ENCODE measurements at places on chromosomes 1 and 21.
A peak's percentile ranks its signal among the peaks of the same experiment; 100 is the strongest.

DNA sequence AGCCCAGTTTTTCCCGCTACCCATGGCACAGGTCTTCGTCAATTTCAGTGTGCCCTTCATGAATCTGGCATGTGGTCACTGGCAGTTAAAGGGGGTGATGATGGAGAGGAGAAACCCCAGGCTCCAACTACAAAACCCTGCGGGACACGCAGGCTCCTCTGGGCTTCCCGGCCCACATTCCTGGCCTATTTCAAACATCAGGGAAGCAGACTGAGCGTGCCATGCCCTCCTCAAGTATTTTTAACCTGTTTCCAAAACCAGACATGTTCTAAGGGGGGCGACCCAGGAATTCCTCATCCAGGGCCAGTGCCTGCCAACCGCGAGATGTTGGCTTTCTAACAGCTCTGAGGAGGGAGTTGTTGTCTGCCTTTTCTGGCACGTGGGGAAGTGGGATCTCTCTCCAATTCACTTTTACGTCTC is 85.1 kb downstream of the CAPZB start:
- H3K36me3 ChIP-seq = peaks cover 31% of the 10 kb centered on the region
- DNase-seq = no peak
- H3K4me3 ChIP-seq = no peak overlapping the region
- no peaks in the 10 kb centered on the region for H3K27me3 ChIP-seq
- peaks cover 29% of the 10 kb centered on the region for H3K4me1 ChIP-seq

GRCh38 chr1:918353-918752 is 5.4 kb upstream of the SAMD11 start:
- H3K4me1 ChIP-seq = peaks cover 3% of the 10 kb centered on the region
- no peak for DNase-seq
- no peak overlapping the region for H3K27ac ChIP-seq

GRCh38 chr21:31450980-31451379 is 106.9 kb upstream of the TIAM1 start:
- peaks cover 13% of the 10 kb centered on the region for H3K27me3 ChIP-seq
- DNase-seq = no peak
- no peaks in the 10 kb centered on the region for H3K36me3 ChIP-seq
- H3K27ac ChIP-seq = no peak overlapping the region
- no peak overlapping the region for H3K4me3 ChIP-seq
- H3K4me1 ChIP-seq = peaks cover 19% of the 10 kb centered on the region

GRCh38 chr1:224846119-224846907 is 83.2 kb upstream of the DNAH14 start:
- H3K4me1 ChIP-seq = no peaks in the 10 kb centered on the region
- H3K36me3 ChIP-seq = no peaks in the 10 kb centered on the region
- H3K27ac ChIP-seq = no peak overlapping the region

- peaks cover 10% of the 10 kb centered on the region for H3K36me3 ChIP-seq
- H3K27ac ChIP-seq = no peak overlapping the region
- peaks cover 2% of the 10 kb centered on the region for H3K4me1 ChIP-seq
- no peaks in the 10 kb centered on the region for H3K27me3 ChIP-seq
Measured at GRCh38 chr1:34976384-34977209, 8.6 kb downstream of the TMEM35B start.

GRCh38 chr1:39104158-39105060 is 78.3 kb downstream of the NDUFS5 start:
- no peak for DNase-seq
- no peak overlapping the region for H3K27ac ChIP-seq
- peaks cover 25% of the 10 kb centered on the region for H3K4me1 ChIP-seq
- peak overlapping the region; percentile 37 for H3K4me3 ChIP-seq
- H3K27me3 ChIP-seq = peaks cover 13% of the 10 kb centered on the region
- H3K36me3 ChIP-seq = no peaks in the 10 kb centered on the region

GRCh38 chr1:195714248-195714647 is 894.0 kb downstream of the KCNT2 start:
- H3K27ac ChIP-seq = no peak overlapping the region
- H3K27me3 ChIP-seq = no peaks in the 10 kb centered on the region
- no peaks in the 10 kb centered on the region for H3K36me3 ChIP-seq
- no peaks in the 10 kb centered on the region for H3K4me1 ChIP-seq

DNA sequence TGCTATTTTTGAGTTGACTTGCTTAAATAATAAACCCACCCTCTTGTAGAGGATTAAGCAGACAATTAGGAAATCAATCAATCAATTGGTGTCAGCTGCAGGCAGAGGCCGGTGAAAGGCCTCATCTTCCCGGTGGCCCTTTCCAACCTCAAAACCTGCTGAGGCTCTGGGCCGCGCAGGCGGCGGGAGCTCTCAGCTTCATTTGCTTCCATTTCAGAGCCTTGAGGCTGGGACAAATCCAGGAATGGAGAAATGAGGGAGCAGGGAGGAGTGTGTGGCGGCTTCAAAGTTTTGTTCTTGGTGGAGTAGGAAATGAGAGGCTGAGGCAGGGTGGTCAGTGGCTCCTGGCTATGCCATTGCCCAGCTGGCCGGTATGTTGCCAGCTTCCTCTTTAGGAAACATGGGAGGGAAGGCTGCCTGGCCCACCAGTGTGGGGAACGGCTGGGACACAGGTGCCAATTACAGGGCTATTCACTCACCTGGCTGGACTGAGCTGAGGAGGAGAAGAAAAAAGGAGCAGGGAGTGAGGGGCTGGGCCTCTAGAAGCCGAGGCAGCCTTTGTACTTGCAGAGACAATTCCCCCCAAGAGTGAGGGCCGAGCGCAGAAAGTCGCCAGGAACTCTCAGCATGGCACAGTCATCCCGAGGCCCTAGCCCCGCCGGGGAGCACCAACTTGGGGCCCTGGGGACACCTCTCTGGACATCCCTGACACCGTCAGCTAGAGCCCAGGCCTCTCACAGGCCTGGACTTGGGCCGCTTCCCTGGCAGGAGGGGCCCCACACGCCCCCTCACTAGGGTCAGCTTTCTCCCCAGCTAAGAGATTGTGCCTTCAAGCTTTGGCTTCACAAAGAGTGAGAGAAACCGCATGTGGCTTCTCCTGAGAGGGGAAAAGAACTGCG is 4.4 kb downstream of the POU3F1 start:
- no peak for DNase-seq
- H3K4me3 ChIP-seq = no peak overlapping the region
- peaks cover 31% of the 10 kb centered on the region for H3K27me3 ChIP-seq
- no peaks in the 10 kb centered on the region for H3K36me3 ChIP-seq
- H3K27ac ChIP-seq = no peak overlapping the region

- no peaks in the 10 kb centered on the region for H3K4me1 ChIP-seq
- H3K36me3 ChIP-seq = no peaks in the 10 kb centered on the region
- H3K27me3 ChIP-seq = no peaks in the 10 kb centered on the region
- DNase-seq = no peak
- H3K4me3 ChIP-seq = no peak overlapping the region
Measured at GRCh38 chr1:117836069-117836468, 93.4 kb downstream of the GDAP2 start.

GRCh38 chr1:50970509-50970887 is 453 bp downstream of the CDKN2C start:
- no peak for DNase-seq
- H3K27me3 ChIP-seq = peaks cover 24% of the 10 kb centered on the region
- peaks cover 41% of the 10 kb centered on the region for H3K36me3 ChIP-seq
- peak overlapping the region; percentile 93 for H3K4me3 ChIP-seq
- H3K4me1 ChIP-seq = peaks cover 28% of the 10 kb centered on the region
- peak overlapping the region; percentile 79 for H3K27ac ChIP-seq

GRCh38 chr1:18144062-18144461 is 36.5 kb downstream of the IGSF21 start:
- no peaks in the 10 kb centered on the region for H3K27me3 ChIP-seq
- no peak overlapping the region for H3K4me3 ChIP-seq
- no peaks in the 10 kb centered on the region for H3K36me3 ChIP-seq
- DNase-seq = no peak

DNA sequence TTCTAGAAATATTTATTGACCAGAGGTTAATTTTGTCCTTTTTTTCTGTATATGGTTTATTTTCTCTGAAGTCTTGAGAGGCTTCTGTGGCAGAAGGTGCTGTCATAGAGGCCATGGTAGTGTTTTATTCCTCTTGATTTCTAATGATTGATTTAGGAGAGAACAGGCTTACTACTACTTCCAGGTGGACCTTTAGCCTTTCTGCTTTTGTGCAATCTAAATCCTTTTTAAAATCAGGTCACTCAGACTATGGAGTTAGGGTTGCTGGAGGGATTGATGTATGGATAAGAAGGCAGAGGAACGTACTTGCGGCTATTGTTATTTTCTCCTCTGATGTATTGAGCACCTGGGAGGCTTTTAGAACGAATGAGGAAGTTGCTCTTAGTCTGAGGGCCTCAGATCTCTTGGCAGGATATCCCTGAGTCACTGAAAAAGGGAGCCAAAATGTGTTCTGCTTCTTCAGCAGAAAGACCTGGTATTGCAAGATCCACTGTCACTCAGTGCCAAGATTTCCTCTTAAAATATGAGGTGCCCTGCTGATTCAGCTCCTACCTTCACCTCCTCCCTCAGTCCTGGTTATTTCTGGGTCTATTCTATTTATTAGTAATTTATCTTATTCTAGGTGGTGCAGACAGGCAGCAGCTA is 277.4 kb downstream of the ZNF648 start:
- H3K4me3 ChIP-seq = no peak overlapping the region
- H3K4me1 ChIP-seq = no peaks in the 10 kb centered on the region
- H3K27me3 ChIP-seq = peaks cover 4% of the 10 kb centered on the region
- no peaks in the 10 kb centered on the region for H3K36me3 ChIP-seq
- DNase-seq = no peak

DNA sequence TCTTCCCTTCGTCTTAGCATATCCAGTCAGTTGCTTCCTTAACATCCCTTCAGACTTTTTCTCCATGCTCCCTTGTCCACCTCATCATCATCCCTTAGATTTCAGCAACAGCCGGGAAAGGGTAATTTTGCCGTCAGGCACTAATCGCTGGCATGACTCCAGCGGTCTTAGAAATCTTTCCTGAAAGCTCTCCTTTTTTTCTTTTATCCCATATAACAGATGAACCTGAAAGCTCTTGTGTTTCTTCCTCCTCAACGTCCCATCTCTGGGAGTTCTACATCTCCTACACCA is 10.4 kb upstream of the BOLA1 start:
- no peaks in the 10 kb centered on the region for H3K36me3 ChIP-seq
- H3K27ac ChIP-seq = no peak overlapping the region
- peaks cover 6% of the 10 kb centered on the region for H3K4me1 ChIP-seq
- no peaks in the 10 kb centered on the region for H3K27me3 ChIP-seq
- no peak overlapping the region for H3K4me3 ChIP-seq

- peaks cover 12% of the 10 kb centered on the region for H3K27me3 ChIP-seq
- peaks cover 5% of the 10 kb centered on the region for H3K4me1 ChIP-seq
- H3K36me3 ChIP-seq = no peaks in the 10 kb centered on the region
Measured at GRCh38 chr1:182236651-182237077, 154.9 kb downstream of the GLUL start.

GRCh38 chr1:246533371-246533905 is 26.4 kb upstream of the SMYD3 start:
- no peaks in the 10 kb centered on the region for H3K36me3 ChIP-seq
- H3K27me3 ChIP-seq = no peaks in the 10 kb centered on the region
- DNase-seq = no peak

DNA sequence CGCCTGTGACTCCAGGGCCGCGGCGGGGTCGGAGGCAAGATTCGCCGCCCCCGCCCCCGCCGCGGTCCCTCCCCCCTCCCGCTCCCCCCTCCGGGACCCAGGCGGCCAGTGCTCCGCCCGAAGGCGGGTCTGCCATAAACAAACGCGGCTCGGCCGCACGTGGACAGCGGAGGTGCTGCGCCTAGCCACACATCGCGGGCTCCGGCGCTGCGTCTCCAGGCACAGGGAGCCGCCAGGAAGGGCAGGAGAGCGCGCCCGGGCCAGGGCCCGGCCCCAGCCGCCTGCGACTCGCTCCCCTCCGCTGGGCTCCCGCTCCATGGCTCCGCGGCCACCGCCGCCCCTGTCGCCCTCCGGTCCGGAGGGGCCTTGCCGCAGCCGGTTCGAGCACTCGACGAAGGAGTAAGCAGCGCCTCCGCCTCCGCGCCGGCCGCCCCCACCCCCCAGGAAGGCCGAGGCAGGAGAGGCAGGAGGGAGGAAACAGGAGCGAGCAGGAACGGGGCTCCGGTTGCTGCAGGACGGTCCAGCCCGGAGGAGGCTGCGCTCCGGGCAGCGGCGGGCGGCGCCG is at the start of gene SIM2:
Gene SIM2, plus strand, starts transcription at position 135 of the 565 bp plus-strand sequence. CDS start 632 bp downstream, outside the sequence.
- no peak within 1 kb of the TSS for H3K27ac ChIP-seq
- DNase-seq = no peak
- no peak within 1 kb of the TSS for H3K4me3 ChIP-seq
- H3K36me3 ChIP-seq = no peaks in the 10 kb centered on the region
- peaks cover 72% of the 10 kb centered on the region for H3K27me3 ChIP-seq
- peaks cover 6% of the 10 kb centered on the region for H3K4me1 ChIP-seq

DNA sequence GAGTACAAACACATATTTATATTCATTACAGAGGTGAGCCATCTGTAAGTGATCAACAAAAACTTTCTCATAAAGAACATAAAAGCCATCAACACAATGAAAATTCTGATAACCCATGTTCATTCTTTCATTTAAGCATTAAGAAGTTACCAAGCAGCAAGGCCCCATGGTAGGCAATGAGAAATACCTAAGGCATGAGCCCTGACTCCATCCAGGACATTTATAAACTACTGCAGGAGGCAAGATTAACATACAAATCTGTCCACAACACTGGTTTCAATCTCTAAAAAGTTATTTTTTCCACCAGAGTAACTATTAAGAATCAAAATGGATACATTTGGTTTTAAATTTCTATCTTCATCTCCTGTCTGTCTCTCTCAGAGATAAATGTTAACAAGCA is 76.1 kb downstream of the SIPA1L2 start:
- H3K36me3 ChIP-seq = no peaks in the 10 kb centered on the region
- H3K4me1 ChIP-seq = no peaks in the 10 kb centered on the region
- no peak for DNase-seq
- H3K4me3 ChIP-seq = no peak overlapping the region
- no peak overlapping the region for H3K27ac ChIP-seq

DNA sequence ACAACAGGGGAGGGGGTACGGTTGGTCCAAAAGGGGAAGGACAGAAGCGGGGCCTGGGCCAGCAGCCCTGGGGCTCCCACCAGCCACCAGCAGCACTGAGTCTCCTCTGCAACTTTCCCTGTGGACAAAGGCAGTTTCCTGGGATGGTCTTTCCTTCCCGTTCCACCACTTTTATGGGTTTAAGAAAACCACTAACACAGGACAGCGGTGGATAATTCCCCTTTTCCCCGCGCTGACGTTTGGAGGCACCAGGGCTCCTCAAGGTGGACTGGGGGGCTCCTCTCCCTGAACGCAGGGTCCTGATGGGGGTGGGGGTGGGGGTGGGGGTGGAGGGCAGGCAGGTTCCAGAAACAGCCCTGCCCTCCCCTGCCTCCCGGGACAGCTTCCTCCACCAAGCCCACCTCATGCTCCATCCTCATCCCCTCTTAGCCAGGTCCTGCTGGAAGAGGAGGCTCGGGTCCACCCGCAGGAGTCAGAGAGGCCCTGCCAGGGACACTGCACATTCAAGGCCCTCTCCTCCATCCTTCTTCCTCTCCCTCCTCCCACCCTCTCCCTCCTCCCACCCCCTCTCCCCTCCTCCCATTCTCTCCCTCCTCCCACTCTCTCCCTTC is 4.8 kb upstream of the COL6A1 start:
- peaks cover 10% of the 10 kb centered on the region for H3K4me1 ChIP-seq
- H3K27me3 ChIP-seq = peaks cover 28% of the 10 kb centered on the region
- no peak for DNase-seq
- no peak overlapping the region for H3K4me3 ChIP-seq

- H3K27me3 ChIP-seq = no peaks in the 10 kb centered on the region
- H3K4me1 ChIP-seq = no peaks in the 10 kb centered on the region
- H3K36me3 ChIP-seq = no peaks in the 10 kb centered on the region
Measured at GRCh38 chr1:233873666-233874065, 30.8 kb upstream of the SLC35F3 start.
